ENCODE measurements at places on chromosomes 6 and 20.

GRCh38 chr6:22155551-22155950 is 141.3 kb downstream of the PRL start:
- no peak for DNase-seq

- DNase-seq = no peak
These were observed 328.6 kb upstream of the PLCB4 start for GRCh38 chr20:8740265-8740664.

DNA sequence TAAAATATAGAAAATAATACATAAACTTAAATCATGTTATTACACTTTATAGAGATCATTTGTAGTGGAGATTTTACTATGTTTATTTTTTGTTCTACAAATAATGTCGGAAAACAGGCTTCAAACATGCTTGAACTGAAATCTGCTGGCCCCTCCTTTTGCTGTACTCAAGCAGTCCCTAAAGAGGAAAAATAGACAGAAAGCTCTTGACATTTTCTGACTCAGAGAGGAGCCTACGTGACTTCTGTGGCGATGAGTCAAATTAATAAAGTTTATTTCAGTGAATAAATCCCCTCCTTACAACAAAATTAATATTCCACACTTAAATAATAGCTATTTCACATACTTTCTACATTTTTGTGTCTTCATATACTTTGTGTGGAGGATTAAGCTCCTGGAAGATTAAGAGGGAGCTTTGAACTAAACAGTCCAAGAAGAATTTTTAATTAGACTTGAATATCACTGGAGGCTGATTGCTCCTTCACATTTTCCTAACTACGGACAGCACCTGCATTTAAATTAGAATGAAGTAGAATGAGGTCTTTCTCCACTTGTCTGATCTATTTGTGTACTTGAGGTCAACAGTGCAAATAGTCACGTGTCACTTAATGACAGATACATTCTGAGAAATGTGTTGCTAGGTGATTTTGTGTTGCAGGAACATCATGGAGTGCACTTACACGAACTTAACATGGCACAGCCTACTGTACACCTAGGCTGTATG is 1.7 kb upstream of the TREM1 start:
- DNase-seq = peak; percentile 12

- DNase-seq = no peak
These were observed 11.0 kb downstream of the TNFAIP3 start for GRCh38 chr6:137878029-137878428.

DNA sequence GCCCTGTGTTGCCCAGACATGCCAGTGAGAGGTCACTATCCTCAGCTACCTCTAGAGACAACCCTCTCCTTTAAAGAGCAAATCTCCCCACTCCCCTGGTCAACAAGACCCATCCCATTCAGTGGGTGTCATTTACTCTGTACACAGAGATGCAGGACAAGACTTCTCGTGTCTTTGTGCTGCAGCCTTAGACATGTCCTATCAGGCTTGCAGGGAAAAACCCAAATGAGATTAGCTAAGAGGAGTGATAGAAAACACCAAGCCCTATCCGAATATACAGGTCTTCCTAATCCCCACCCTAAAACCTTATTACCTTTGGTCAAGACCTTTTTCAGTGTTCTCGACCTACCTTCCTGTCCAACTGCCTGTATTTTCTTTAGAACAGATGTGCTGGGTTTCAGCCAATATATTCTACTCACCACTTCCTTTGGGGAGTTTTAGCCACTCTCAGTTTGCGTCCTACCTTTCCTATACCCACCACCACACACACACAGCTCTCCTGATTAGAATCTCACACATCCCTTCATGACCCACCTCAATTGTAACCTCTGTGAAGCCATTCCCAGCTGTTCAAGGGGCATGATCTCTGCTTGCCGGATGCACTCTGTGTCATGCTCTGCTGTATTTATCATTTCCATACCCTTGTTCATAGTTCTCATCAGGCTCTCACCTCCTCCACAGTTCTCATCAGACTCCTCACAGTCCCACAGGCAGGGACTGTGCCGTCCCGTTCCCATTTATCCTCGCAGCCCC is 39.7 kb downstream of the TRAM2 start:
- DNase-seq = no peak

DNA sequence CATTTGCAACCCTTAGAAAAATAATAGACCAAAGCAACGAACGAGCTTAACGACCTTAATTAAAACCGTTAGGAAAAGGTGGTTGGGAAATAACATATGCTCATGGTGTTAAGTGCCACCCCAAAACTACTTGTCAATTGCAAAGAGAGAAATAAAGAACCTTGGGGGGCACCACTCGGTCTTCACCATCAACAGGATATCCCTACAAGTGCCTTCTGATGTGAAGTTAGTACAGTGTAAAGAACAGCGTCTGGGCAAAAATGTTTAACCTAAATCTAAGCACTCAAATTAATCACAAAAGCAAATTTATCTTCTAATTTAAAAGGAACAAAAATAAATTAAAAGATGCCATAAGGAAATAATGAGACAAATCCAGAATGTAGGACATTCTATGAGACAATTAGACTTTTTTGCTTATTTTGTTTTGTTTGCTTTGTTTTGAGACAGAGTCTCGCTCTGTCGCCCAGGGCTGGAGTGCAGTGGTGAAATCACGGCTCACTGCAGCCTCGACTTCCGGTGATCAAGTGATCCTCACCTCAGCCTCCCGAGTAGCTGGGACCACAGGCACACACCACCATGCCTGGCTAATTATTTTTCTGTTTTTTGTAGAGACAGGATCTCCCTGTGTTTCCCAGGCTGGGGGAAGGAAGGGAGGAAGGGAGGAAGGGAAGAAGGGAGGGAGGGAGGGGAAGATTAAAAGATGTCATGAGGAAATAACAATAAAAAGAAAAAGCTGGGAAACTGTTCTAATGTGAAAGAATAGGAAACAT is 41.3 kb upstream of the BTN3A2 start:
- DNase-seq = no peak

- no peak for DNase-seq
These were observed 1.2 kb upstream of the SPATS1 start for GRCh38 chr6:44341095-44341890.

DNA sequence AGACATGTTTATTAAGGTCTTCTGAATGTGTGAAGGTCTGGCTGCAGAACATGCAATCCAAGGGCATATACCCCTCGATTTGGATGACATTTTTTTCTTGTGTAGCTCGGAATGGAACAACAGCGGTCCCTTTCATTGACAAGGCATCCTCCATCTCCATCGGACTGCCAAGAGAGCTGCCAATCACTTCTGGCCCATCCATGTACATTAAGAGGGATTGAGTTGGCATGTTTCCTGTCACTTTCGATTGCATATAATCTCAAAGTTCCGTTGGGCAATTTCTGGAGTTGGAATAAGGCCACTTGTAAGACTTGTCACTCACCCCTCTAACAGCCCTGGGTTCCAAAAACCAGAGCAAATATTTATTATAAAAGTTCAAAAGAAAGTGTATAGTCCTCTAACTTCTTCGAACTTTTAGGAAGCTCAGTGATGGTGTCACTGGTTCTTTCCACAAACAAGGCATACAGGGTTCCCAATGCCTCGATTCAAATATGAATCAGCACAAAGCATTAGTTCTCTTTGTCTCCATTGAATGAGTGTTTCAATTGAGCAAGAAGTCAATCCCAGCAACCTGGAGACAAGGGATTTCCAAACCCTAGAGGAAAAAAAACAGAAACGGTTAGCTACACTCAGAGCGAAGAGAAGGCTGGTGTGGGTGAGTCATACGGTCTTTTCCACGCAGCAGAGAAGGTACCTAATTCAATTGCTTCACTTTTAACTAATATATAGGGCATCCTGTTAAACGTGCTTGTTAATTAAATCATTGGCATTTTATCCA is 10.9 kb downstream of the ZNF217 start:
- DNase-seq = peak; percentile 65

DNA sequence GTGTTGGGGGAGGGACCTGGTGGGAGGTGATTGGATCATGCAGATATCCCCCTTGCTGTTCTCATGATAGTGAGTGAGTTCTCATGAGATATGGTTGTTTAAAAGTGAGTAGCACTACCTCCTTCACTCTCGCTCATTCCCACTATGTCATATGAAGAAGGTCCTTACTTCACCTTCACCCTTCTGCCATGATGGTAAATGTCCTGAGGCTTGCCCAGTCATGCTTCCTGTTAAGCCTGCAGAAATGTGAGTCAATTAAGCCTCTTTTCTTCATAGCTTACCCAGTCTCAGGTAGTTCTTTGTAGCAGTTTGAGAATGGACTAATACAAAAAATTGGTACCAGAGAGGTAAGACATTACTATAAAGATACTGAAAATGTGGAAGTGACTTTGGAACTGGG is 425.9 kb downstream of the HTR1B start:
- no peak for DNase-seq

- no peak for DNase-seq
These were observed 652.8 kb upstream of the CITED2 start for GRCh38 chr6:140027219-140027618.

GRCh38 chr6:99434702-99435530 is 9.8 kb upstream of the PNISR start:
- peak; percentile 35 for DNase-seq

GRCh38 chr6:155377061-155377460 is 62.8 kb upstream of the TFB1M start:
- DNase-seq = peak; percentile 5

DNA sequence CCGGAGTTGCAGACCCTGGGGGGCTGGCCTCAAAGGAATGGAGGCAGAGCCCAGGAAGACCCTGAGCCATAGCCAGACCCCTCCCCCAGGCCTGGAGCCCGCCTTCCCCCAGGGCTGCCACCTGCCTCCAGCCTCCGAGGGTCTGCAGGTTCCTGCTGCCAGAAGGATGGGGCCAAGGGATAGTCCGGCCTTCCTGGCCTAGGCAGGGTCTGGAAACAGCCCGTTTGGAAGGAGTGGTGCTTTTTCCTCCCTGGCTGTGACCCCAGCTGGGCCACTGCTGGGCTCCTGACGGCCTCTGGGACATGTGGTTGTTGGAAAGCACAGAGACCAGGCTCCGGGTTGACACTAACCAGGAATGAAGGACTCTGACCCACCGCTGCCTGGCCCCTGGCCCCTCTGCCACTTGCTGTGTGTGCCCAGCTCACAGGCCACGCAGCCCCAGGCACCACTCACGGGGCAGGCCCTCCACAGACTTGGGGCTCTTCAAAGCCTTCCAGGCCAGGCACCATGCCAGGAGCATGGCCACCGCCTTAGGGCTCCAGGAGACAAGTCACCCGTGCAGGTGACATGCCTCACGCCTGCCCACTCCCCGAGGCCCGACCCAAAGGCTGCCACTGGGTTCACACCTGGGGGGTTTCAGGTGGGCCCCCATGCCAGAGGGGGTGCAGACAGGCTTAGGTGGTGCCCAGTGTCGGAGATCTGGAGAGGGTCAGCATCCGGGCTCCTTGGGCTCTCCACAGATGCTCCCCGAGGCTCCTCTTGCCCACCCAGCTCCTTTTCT is 3.9 kb upstream of the LAMA5 start:
- no peak for DNase-seq

GRCh38 chr6:53556986-53557715 is 12.2 kb upstream of the GCLC start:
- no peak for DNase-seq

DNA sequence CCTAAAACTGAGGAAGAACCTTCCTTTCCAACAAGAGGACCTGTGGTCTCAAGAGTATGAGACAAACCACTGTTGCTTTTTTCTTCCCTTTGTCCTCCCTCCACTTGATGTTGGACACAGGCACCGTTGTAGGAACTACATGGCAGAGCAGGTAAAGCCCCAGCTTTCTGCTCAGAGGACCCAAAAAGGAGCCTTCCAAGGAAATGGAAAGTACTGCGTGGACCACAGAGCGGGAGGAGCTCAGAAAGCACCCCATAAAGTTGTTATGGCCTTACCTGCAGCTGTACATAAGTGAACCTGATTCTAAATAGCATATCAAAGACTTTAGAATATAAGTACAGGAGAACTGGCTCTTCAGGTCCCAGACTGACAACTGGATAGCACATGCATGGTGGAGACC is 29.4 kb downstream of the TMEM74B start:
- DNase-seq = no peak

DNA sequence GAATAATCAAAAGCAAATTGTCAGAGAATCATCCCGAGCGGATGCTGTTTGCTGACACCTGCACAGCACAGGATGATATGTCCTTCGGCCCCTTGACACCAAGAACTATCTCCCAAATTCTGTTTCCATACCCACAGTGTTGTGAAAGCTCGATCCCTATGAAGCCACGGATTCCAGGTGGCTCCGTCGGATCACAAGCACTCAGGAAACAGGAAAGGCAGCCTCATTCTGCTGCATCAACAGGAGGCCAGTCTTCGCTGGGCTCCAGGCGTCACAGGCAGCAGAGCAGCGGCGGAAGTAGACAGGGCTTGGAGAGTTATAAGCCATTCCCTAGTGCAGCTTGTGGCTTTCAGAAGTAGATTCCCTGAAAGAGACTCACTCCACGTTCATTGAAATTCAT is 342.3 kb downstream of the C6orf118 start:
- DNase-seq = no peak

DNA sequence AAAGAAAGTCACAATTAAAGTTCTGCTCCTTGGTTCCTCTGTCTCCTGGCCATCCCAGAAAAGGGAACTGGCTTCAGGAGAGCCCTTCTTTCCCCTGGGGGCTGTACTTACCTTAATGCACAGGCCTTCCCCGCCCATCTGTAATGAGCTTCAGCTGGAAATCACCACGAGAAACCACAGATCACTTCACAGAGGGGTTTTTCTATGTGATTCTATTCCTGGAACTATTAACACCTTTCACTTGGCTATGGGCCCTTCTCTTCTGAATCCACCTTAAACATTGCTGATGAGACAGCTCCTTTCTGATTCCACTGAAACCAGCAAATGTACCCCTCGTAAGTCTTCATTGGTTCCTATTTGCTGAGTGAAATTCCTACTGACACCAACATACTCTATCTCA is 80.7 kb downstream of the FOXF2 start:
- no peak for DNase-seq

DNA sequence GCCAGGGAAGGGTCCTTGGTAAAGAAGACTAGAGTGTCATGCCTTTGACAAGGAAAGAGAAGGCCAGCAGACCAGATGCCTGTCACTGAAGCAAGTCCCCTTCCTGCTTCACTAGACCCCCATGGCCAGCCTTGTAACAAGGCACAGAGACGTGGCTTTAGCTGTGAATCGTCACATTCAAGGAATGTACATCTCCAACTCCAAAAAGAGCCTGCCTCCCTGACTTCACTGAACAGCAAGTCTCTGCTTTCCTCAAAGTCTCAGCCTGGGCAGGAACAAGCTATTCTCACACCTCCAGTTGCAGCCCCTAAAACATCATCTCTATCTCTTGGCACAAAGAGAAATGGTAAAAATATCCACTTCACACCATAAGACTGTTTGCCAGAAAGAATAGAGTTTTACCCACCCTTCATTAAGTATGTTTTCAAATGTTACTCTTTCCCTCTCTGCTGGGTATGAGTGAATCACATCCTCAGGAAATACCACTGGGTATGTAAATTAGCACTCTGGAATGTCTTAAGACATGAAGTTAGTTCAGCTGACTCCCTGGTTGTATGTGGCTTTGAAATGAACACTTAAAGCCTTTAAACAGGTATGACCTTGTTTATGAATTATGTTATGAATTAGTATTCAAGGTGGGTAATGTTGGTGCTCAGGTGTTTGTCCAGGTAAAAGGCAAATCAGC is 46.4 kb upstream of the NT5E start:
- DNase-seq = peak; percentile 48

GRCh38 chr6:31725502-31726350 is 2.6 kb downstream of the MPIG6B start:
- DNase-seq = no peak

GRCh38 chr6:136370988-136371728 is 81.5 kb upstream of the BCLAF1 start:
- DNase-seq = no peak

GRCh38 chr6:56970849-56971248 is 15.9 kb downstream of the BEND6 start:
- no peak for DNase-seq
